Trophoblast cell (in vitro differentiated cells and primary cell): ENCODE measurements at places on chromosomes 5 and 9.

DNA sequence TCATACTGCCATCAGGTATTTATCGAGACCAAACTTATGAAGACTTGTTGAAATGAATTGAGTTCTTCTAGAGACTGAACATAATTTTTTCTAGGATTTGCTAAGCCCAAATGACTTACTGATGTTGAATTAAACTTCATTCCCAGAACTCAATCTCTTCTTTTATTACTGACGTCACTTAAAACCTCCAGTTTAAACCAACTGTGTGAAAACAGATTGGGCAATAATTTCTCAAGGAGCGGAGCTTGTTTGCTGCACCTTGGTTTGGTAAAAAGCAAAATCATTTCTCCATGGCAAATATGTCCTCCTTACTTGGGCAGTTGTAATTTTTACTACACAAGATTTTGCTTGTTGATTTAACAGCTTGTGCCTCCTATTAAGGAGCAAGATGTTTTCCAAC, 37.4 kb downstream of the CFAP90 start:
- DNase-seq, result no peak

- no peak for DNase-seq
These were observed 203.4 kb downstream of the GADD45G start for GRCh38 chr9:89808076-89808755.

GRCh38 chr9:138119202-138120027, 241.8 kb downstream of the CACNA1B start:
- no peak for DNase-seq

GRCh38 chr5:122367456-122367855, 55.4 kb downstream of the SNCAIP start:
- DNase-seq, result no peak

DNA sequence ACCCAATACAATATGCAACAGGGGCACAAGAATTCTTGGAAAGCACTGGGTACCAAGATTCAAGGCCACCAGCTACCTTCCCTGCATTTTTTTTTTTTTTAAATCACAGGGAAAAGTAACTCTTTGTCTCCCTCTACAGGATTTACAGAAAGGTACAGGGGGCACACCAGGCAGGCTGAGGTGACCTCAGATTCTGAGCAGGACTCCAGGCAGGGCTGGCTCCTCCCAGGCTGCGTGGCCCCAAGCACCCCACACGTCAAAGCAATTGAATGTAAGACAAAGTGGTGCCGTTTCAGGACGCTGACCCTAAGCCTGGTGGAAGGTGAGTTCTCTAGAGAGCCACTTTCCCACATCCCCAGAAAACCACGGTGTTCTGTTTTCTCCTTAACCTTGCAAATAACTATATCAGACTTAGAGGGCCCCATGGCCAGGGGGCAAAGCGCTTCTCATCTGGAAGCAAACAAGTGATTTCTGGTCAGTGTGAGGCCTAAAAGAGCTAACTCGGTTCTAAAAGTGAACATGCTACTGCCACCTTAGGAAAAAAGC, 222.6 kb downstream of the ROR2 start:
- no peak for DNase-seq
